Stimulated activated effector memory CD8-positive, alpha-beta T cell treated with anti-CD3 and anti-CD28 coated beads, Interleukin-12 subunit alpha, Interleukin-12 subunit beta, amount 100 ng/mL, for 72 hours (primary cell): ENCODE measurements at places on chromosomes 12 and 14.

GRCh38 chr12:25074954-25075353 lies 120.0 kb downstream of the DNAI7 start:
- no peak for DNase-seq

DNA sequence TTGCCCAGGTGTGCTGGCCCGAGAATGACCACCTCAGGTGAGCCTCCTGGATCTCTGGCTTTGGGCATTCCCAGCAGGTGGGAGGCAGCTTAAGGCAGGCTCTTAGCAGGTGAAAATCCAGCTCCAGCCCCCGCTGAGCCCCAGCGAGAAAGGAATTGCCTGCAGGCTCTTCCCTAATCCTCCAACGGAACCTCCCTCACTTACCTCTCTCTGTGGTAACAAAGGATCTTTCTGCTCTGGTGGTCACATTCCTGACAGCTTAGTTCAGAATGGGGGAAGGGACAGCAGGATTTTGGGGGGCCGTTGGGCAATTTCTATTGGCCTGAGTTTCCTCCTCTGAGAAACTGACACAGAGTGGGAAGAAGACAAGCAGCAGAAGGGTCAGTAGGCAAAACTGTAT lies 116.0 kb upstream of the LHX5 start:
- DNase-seq: no peak

- no peak for DNase-seq
Observed at GRCh38 chr12:28955491-28955890, 193.6 kb upstream of the FAR2 start.

DNA sequence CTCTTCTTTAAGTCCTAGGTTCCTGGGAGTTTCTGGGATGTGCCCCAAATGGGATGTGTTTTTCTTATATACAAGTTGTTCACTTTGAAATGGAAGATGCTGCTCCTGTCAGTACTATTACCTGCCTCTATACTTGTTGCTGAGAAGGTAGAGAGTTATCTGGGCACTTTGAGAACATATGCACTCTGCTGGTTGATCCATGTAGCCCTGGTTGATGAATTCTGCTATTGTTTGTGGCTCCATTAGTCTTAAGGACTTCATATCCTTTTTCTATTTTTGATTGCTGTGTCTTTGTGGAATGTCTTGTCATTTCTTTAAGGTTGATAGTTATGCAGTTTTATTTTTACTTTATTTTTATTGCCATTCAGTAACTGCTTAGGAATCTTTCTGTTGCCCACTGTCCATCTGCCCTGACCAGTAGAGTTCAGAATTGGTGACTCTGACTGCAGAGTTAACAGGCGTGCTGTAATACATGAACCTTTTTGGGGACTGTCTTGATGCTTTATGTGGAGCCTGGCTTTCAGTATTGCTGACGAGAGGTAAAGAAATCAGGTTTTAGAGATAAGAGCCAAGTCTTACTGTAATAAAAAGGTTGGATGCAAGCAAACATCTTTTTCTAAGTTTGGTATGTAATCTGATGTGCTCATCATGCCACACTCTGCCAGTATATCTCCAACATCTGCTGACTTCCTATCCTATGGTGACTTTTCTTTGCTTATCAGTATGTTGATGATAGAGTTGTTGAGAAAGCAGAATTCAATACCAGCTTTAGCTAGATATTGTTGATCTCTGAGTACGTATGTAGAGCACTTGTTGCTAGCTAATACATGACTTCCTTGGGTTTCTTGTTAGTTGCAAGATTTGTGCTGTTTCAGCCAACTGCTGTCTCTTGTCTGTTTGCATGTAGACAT lies 1.6 kb downstream of the GMPR2 start:
- no peak for DNase-seq

DNA sequence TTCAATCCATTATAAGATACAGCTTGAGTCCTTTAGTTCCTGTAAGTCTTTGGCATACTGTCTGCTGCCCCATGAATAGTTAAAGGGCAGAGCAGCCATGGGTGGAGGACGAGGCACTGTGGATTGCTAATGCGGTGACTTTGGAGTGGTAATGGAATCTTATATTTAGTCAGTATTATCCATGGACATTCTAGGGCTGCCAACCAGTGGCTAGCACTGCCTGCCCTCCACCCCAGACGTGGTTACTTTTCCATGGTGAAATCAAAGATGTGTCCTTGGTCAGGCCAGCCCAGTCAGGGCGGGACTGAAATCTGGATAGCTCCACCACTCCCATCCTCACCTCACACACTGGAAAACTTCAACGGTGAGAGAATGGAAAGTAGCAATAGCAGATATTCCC lies 2.3 kb downstream of the TTC9 start:
- no peak for DNase-seq

- DNase-seq: no peak
Observed at GRCh38 chr14:84544486-84545131, 985.3 kb upstream of the FLRT2 start.

DNA sequence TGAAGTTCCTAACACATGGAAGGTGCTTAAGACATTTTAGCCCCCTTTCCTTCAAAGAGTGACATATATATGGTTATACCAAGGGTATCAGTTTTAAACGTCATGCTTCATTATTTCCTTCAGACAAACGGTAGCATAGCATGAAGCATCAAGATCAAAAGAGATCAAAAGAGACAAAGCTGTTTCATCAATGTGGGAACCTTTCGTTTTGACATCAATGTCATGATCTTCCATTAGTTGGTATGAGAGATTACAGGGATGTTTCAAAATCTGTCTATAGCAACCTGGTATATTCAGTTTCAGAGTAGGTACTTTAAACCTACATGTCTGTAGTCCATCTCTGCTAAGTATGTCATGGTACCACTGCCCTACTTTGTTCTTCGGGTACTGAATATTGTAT lies 28.3 kb downstream of the PUS7L start:
- no peak for DNase-seq
